ENCODE measurements at places on chromosomes 5 and 9. TPM values are rescaled to one million over a fixed set of nuclear protein-coding genes. Genes with fewer than 3 reads are reported as not detected.
A peak's percentile ranks its signal among the peaks of the same experiment; 100 is the strongest.

KCNN2 gene
- total RNA-seq: not detected

DNA sequence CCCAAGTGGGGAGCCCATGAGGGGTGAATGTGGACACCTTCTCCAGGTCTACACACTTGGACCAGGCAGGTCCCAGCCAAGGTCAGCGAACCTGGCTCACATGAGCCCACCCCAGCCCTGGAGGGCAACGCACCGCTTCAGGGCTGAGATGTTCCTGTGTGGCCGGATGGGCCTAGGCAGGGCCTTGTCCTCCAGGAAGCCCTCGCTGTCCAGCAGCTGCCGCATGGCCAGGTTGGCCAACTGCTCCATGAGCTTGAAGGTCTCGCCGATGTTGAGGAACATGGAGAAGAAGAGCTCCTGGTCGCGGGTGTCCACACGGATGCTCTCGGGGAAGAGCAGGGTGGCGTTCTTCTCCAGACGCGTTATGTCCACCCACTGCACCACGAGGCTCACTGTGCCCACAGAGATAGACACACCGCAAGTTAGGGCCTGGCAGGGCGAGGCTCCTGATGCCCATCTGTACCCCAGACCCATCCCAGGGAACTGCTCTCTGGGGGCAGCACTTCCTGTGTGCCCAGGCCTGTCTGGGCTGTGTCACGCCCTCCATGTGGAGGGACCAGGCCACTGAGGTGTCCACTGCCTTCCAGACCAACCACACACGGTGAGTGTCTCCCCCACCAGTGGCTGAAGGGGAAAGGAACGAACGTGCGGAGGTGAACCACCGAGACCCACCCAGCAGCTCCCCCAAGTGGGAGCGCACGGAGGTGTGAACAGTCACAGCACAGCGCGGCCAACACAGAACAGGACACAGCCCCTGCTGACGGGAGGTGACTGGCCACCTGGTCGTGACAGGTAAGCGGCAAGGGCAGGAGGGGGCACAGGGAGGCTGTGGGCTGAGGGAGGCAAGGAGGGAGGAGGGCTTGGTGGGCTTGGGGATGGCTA lies 14.4 kb downstream of the TBC1D9B start:
- no peaks in the 10 kb centered on the region for H3K27me3 ChIP-seq
- H3K27ac ChIP-seq: no peak overlapping the region
- no peak for DNase-seq
- no peaks in the 10 kb centered on the region for H3K4me1 ChIP-seq

GRCh38 chr9:89433826-89434225 lies 64.1 kb downstream of the SEMA4D start:
- peaks cover 26% of the 10 kb centered on the region for H3K4me1 ChIP-seq
- H3K36me3 ChIP-seq: peaks cover 36% of the 10 kb centered on the region
- H3K27ac ChIP-seq: no peak overlapping the region
- H3K27me3 ChIP-seq: no peaks in the 10 kb centered on the region

DNA sequence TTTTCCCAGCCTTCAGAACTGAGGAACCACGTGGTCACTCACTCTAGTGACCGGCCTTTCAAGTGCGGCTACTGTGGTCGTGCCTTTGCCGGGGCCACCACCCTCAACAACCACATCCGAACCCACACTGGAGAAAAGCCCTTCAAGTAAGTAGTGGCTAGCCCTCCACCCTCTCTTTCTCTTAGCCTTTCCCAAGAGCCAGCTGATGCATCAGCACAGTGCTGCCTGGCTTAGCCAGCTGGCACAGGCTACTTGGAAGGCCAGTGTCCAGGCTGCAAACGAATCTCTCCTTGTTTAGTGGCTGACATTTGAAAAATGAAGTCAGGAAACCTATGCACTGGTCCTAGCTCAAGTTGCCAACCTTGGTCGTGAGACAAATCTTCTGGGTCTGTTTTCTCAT lies 91.1 kb downstream of the PRDM6 start:
- no peak overlapping the region for H3K4me3 ChIP-seq
- no peaks in the 10 kb centered on the region for H3K4me1 ChIP-seq
- H3K27ac ChIP-seq: no peak overlapping the region
- DNase-seq: no peak

GRCh38 chr9:36148311-36149051 lies 11.9 kb downstream of the GLIPR2 start:
- no peak overlapping the region for H3K4me3 ChIP-seq
- no peaks in the 10 kb centered on the region for H3K36me3 ChIP-seq
- peak overlapping the region; percentile 27 for H3K27ac ChIP-seq
- peak; percentile 50 for DNase-seq
- no peaks in the 10 kb centered on the region for H3K27me3 ChIP-seq

DNA sequence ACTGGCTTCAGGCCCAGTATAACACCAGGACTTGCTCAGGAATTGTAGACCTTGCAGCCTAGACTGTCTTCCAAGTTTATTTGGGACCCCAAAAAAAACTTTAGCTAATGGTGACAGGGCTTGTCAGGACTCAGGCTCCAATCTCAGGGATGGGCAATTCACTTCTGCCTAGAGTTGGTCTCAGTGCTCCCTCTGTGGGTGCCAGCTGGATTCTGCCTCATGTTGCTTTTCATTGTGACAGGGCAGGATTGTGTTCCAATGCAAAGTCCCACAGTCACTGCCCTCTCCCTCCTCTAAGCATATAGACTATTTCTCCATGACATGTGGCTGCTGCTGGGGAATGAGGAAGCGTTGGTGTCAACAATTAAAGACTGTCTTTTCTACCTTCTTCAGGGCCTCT lies 174.7 kb downstream of the CYLC2 start:
- H3K4me1 ChIP-seq: no peaks in the 10 kb centered on the region
- DNase-seq: no peak
- H3K36me3 ChIP-seq: no peaks in the 10 kb centered on the region
- no peak overlapping the region for H3K4me3 ChIP-seq
- no peak overlapping the region for H3K27ac ChIP-seq

SHISAL2B gene
- not detected for total RNA-seq

GRCh38 chr9:86839522-86839921 lies 107.8 kb downstream of the GAS1 start:
- DNase-seq: no peak
- no peak overlapping the region for H3K27ac ChIP-seq
- H3K4me3 ChIP-seq: no peak overlapping the region
- H3K27me3 ChIP-seq: no peaks in the 10 kb centered on the region
- no peaks in the 10 kb centered on the region for H3K4me1 ChIP-seq
- H3K36me3 ChIP-seq: no peaks in the 10 kb centered on the region
